ENCODE measurements at places on chromosomes 16 and 17.

GRCh38 chr17:66829883-66830282 lies 5.0 kb upstream of the CACNG5 start:
- no peak for DNase-seq

DNA sequence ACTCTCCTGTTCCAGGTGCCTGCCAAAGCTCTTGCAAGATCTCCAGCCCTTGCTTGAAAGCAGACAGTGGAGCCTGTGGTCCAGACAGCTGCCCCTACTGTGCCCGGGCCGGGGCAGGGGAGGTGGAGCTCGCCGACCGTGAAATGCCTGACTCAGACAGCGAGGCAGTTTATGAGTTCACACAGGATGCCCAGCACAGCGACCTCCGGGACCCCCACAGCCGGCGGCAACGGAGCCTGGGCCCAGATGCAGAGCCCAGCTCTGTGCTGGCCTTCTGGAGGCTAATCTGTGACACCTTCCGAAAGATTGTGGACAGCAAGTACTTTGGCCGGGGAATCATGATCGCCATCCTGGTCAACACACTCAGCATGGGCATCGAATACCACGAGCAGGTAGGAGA lies 17.7 kb downstream of the CACNA1G start:
- DNase-seq, result no peak

- no peak for DNase-seq
These were observed 1.5 kb upstream of the MYH10 start for GRCh38 chr17:8632061-8632460.

GRCh38 chr16:84610376-84610775 lies 7.5 kb downstream of the COTL1 start:
- no peak for DNase-seq

GRCh38 chr16:68984467-68984866 lies 121.0 kb upstream of the HAS3 start:
- DNase-seq, result no peak

DNA sequence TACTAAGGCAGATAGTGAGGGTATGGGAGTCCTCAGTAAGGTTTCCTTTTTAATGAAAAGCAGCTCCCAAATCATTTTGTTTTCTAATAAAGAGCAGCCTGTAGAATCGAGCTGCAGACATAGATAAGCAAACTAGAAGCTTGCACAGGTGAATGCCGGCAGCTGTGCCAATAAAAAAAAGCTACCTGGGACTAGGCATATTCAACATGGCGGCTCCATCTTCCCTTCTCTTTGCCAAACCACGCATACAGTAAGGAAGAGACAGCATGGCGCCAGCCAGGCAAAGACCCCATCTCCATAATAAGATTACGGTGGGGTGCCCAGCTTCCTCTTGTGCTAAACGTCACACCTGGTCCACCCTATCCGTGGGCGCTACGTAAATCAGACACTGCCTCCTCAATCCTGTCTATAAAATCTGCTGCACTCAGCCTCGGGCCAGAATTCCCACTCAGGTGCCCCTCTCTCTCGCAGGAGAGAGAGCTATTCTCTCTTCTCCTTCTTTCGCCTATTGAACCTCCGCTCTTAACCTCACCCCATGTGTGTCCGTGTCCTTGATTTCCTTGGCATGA lies 92.7 kb upstream of the FA2H start:
- DNase-seq, result no peak

GRCh38 chr16:68499006-68499405 lies 40.1 kb upstream of the ZFP90 start:
- no peak for DNase-seq

DNA sequence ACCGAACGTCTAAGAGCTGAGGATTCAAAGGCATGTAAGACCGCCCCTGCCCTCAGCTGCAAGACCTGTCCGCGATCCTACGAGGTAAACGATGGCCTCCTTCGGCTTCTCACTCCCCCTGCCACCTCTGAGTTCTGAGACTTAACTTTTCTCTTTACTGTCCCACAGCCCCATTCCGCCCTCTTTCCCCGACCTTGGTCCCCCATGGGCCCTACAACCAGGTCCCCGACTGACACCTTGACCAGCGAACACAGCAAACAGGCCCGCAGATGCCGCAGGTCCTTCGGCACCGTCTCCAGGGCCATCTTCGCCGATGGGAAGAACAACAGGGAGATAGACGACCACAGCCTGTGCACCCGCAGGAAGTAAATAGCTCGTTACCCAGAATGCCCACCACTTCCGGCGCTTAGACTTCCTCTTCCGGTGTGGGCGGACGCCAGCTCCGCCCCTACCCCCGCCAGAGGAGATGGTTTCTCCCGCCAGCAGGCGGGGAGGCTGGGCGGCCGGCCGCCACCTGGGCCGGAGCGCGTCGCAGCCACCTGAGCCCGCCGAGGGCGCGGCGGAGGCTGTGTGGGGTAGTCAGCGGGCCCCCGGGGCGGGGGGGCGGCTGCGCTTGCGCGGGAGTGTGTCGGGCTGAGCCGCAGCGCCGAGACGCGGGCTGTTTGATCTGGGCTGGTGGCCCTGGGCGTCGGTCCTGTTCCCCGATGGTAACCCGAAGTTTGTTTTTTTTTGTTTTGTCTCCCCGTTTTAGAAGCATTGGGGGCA lies at the start of gene SUPT4H1:
Gene SUPT4H1, minus strand, starts transcription at position 371 of the 765 bp plus-strand sequence. Its CDS starts 66 bp downstream, at position 305.
- peak; percentile 82 for DNase-seq

GRCh38 chr16:19173059-19173458 lies 5.0 kb downstream of the SYT17 start:
- no peak for DNase-seq

All from stimulated activated CD4-positive, alpha-beta T cell treated with anti-CD3 and anti-CD28 coated beads, Interleukin-12 subunit alpha, Interleukin-12 subunit beta, amount 100 ng/mL, for 24 hours (primary cell).